ENCODE measurements at places on chromosomes 3 and 15. TPM values are rescaled to one million over a fixed set of nuclear protein-coding genes. Genes with fewer than 3 reads are reported as not detected.

The PPM1L gene
- total RNA-seq, result 62.3 TPM

The PCLAF gene
- total RNA-seq, result 0.59 TPM

The IDH3A gene
- 448 TPM for total RNA-seq

The ISL2 gene
- not detected for total RNA-seq

The ARF4 gene
- 59.0 TPM for total RNA-seq

The FBXO40 gene
- 207 TPM for total RNA-seq

DNA sequence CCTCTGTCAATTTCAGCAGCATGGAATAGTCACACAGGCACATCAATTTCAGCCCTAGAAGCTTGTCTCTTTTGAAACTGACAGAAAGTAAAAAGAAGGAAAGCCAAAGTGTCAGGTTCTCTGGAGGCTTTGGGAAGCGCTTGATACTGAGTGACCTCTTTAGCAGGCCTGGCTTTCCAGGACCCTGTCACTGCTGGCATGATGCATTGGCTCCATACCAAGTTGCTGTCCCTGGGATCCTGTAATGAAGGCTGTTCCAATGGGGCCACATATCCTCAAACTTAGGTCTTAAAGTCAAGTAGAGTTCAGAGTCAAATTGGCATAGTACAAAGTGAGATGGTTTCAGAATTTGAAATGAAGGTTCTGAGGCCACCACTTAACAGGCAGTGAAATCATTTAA lies 640.9 kb downstream of the SQOR start:
- DNase-seq, result no peak

DNA sequence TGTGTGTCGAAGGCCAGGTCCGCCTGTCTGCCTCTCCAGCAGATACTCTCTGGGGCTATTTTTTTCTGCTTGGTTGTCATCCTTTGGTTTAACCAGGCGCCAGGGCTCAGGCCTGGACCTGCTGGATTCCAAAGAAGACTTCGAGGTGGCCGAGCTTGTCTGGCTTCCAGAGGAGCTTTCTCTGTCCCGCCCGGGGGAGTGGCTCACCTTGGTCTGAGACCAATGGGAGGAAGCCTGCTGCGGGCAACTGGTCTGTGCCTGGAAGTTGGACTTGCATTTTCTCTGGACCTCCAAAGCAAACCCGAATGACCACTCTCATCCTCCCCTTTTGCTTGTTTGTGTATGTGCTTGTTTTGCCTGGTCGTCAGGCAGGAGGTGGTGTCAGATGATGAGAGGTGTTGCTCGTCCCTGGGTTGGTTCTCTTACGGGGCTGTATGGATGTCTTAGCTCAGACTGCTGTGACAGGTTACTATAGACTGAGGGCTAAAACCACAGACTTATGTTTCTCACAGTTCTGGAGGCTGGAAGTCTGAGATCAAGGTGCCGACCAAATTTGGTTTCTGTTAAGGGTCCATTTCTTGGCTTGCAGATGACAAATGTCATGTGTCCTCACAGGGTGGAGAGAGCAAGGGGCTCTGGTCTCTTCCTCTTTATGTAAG lies 19.3 kb downstream of the IGF1R start:
- DNase-seq, result no peak

DNA sequence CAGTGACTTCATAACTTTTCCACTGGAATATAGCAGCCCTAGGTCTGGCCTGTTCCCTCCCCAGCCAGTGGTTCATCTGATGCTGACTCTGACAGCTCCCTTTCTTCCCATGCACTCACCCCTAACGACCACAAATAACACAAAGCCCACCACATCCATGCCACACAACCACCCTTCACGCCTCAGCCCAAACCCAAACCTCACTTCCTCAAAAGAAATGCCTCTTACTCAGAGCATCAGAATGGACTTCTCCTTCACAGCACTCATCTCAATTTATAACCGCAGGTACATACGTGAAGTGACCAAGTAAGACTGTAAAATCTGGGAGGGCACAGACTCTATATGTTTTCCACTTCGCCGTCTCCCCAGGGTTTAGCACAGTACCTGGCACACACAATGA lies 1.1 kb downstream of the RBSN start:
- no peak for DNase-seq

GRCh38 chr15:63491979-63492378 lies 12.4 kb upstream of the USP3 start:
- DNase-seq, result no peak

DNA sequence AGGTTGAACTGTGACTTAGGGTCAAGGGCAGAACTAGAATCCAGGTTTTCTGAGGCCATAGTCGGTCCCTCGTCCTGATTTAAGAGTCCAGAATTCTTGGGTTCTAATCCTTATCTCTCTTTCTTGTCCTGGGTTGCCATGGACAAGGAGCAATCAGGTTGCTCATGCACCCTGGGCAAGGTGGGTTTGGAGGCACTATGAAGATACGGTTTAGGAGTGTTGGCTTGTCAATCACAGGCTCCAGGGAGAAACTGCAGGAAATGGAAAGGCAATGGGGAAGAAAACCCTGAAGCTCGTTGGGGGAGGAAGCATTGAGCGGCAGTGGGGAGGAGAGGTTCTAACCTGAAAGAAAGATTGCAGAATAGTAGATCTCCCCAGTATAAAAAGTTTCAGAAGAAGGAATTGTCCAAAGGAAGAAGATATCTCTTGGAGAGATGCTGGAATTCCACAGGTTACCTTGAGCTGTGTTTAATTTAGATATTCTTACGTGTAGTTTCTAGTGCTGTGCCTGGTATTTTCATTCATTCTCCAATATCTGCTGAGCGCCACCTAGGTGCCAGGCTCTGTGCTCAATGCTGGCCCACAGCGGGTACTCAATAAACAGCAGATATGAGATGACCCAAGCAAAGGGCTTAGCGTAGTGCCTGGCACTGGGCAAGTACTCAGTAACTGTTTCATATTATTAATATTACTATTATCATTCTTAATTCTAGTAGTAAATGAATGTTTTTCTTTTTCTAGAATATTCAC lies 2.0 kb downstream of the ACAN start:
- no peak for DNase-seq

- no peak for DNase-seq
Measured at GRCh38 chr15:50256188-50257041, 9.1 kb downstream of the HDC start.

DNA sequence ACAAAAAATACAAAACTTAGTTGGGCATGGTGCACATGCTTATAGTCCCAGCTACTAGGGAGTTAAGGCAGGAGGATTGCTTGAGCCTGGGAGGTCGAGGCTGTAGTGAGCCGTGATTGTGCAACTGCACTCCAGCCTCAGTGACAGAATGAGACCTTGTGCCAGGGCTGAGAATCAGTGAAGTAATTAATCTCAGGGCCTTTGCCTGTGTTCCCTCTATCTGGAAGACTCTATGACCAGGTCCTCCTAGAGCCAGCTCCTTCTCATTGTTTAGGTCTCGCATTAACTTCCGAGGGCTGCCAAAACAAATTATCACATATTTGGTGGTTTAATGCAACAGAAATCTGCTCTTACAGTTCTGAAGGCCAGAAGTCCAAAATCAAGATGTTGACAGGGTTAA lies 41.4 kb upstream of the FLNB start:
- peak; percentile 49 for DNase-seq

GRCh38 chr3:14590569-14590968 lies 50.4 kb upstream of the GRIP2 start:
- DNase-seq, result no peak

All from Right ventricle myocardium superior (tissue), 1 donor.